Neural crest cell (in vitro differentiated cells): ENCODE measurements at places on chromosomes 5 and 9. TPM values are rescaled to one million over a fixed set of nuclear protein-coding genes. Genes with fewer than 3 reads are reported as not detected.

GRCh38 chr5:177447066-177447610 lies 524 bp downstream of the PRR7 start:
- DNase-seq: peak; percentile 70

DNA sequence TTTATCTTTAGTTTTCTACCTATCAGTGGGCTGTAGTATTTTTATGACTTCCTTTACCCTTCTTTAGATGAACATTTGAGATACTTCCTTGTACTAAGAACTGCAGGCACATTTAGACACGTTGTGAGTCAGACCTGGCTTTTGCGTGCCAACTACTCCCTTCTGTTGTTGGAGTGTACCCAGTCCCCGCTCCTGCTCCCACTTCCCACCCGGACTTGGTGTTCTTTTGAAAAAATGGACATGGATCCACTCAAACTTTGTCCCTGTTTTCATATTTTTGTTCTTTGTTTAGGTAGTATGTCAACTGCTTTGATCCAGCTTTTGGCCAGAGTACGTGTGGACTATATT lies 60.7 kb downstream of the PARP8 start:
- DNase-seq: no peak

- no peak for DNase-seq
Observed at GRCh38 chr9:96382839-96383164, 709 bp downstream of the SLC35D2 start.

Gene GMCL2
- not detected in 2 replicates for total RNA-seq

Gene FAM120AOS
- total RNA-seq: 45.9 and 52.0 TPM in 2 replicates

GRCh38 chr5:119316086-119316485 lies 39.7 kb upstream of the TNFAIP8 start:
- no peak for DNase-seq

GRCh38 chr9:38371495-38371894 lies 21.0 kb upstream of the ALDH1B1 start:
- no peak for DNase-seq

- peak; percentile 16 for DNase-seq
Observed at GRCh38 chr9:5629312-5630080, 589 bp downstream of the RIC1 start.

Gene AIF1L
- 118 and 122 TPM in 2 replicates for total RNA-seq

Gene CNTLN
- total RNA-seq: 16.7 and 18.0 TPM in 2 replicates

GRCh38 chr5:80631278-80632259 lies 22.9 kb upstream of the MSH3 start:
- no peak for DNase-seq

DNA sequence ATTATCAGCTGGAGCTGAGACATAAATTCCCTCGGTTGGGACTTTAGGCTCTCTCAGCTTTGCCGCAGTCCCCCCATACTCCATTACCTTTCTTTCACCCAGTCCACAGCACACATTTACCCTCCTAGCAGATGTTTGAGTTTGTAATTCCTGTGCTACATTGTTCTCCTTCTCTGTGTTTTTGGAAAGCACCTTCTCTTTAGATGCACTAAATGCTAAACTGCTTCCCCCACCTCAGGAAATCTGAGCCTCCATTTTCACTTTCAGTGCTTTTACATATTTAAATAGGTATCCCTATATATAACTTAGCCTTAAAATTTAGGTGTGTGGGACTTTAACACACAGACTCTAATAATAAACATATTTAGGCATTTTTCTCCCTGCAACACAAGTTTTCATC lies 356.9 kb downstream of the NFIB start:
- no peak for DNase-seq

DNA sequence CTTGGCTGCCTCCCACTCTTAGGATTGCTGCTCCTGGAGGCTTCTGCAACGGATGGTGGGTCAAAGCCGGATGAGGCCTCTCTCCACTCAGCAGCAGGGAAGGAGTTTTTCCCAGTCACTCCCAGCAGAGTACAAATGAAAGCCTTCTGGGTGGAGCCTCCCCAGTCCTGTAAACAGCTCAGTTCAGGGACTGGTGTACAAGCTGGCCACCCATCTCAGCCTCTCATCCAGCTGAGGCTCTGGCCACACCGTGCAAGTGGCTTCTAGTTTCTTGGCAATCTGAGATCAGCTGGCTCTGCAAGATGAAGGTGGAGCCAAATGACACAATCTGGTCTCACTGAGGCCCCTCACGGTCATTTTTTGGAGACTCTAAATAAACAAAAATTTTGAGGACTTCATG lies 10.0 kb downstream of the GPX3 start:
- no peak for DNase-seq

Gene DCAF10
- 22.7 and 25.1 TPM in 2 replicates for total RNA-seq

- no peak for DNase-seq
Observed at GRCh38 chr5:142900927-142901326, 130.8 kb downstream of the ARHGAP26 start.

Gene GARIN3
- not detected in 2 replicates for total RNA-seq
